HL-60 (cell line): ENCODE measurements at places on chromosomes 16 and 17.

- no peak for DNase-seq
Observed at GRCh38 chr17:46135126-46135812, 58.0 kb downstream of the KANSL1 start.

DNA sequence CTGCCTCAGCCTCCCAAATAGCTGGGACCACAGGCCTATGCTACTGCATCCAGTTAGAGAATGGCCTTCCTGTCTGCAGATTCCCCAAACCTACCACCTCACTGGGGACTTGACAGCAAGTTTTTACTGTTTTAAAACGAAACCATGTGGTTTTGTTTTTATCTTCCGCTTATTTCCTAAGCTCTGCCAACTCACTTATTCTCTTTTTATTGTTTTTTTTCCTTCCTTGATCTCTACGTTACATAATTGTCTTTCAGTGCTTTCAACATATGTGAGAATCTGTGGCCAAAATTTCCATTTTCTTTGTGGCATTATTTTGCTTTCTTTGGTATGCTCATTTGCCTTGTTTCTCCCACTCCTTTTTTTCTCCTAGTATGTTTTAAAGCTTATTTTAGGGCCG, 14.6 kb upstream of the SLC38A7 start:
- DNase-seq, result peak; percentile 27

DNA sequence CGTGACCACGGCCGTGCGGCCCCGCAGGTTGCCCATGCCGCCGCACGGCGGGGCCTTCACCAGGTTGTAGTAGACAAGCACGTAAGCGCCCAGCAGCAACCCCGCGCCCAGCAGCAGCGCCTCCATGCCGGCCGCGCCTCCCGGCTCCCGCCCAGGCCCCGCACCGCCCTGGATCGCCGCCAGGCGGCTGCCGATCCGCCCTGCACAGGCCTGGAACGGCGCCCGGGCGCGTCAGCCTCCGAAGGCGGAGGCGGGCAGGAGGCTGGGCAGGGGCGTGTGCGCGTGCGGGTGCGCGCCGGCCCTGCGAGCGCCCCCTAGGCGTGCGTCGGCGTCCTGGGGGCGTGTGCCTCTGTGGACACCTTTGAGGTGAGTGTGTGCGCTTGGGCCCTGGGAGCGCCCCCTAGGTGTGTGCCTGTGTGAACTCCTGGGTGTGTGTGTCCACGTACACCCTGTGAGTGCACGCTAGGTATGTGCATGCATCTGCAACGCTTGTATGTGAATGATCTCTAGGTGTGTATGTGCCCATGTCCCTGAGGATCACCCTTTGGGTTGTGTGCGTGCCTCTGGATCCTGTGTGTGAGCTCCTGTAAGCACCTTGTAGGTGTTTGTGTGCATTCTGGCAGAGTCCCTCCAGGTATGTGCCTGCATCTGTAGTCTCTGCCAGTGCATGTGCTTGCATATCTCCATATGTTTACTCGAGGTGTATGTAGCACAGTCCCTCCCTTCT, at the start of gene DHRS13:
DHRS13 (minus strand) TSS at position 261 of the 727 bp plus-strand sequence; CDS start at position 126, 135 bp downstream.
- DNase-seq, result peak; percentile 91

DNA sequence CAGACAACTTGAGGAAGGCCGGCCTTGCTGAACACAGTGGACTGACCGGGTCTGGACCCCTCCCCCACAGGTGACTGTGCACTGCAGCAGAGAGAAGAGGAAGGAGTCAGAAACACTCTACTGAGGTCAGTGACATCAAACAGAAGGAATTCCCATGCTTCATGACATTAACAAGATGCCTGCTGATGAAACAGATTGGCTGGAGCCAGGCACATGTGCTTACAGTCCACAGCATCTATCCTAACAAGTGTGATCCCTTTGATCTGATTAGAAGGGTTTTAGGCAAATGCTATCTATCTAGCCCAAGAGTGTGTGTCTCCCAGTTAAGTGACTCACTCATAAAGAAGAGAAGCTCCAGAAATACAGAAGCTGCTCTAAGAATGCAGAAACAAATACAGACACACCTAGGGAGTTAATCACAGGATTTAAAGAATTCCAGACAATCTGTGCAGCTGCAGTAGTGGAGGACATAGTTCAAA, 90.2 kb downstream of the SYCE1L start:
- DNase-seq, result no peak

- no peak for DNase-seq
Observed at GRCh38 chr16:57764341-57765159, 29.0 kb downstream of the KATNB1 start.

GRCh38 chr17:44759086-44759915, 513 bp downstream of the ADAM11 start:
- no peak for DNase-seq

DNA sequence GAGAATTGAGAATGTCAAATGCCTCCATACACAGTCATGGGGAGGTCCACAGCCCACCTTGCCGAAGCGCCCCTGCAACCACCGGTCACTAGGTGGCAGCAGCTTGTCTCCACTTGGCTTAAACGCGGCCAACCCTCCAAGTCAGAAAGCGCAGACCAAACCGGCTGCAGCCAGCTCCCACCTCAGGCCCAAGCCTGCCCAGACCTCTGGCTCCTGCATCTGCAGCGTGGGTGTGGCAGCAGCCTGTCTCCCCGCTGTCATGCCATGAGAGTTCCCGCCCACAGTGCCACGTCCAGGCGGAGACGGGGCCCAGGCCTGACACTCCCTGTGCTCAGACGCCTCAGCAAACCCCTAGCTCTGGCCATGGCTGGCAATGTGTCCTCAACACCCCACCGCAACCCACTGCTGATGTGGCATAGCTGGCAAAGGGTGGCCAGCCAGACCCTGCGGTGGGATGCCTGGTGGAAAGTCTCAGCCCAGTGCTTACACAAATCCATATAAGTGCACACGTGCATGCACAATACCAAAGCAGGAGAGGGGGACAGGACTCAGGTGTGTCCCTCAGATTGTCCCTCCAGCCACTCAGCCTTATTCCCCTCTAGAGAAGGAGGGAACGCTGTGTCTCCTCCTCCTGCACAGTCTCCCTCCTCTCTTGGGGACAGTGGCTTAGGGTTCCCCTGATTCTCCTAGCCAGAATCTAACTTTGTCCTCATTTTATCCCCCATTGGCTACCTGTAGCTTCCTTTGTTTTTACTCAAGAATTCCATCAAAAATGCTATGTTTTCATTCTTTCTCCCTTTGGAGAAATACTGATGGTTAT, 10.9 kb downstream of the COPZ2 start:
- peak; percentile 75 for DNase-seq

- peak; percentile 82 for DNase-seq
Observed at GRCh38 chr17:61251939-61252865, 147.4 kb upstream of the TBX2 start.

DNA sequence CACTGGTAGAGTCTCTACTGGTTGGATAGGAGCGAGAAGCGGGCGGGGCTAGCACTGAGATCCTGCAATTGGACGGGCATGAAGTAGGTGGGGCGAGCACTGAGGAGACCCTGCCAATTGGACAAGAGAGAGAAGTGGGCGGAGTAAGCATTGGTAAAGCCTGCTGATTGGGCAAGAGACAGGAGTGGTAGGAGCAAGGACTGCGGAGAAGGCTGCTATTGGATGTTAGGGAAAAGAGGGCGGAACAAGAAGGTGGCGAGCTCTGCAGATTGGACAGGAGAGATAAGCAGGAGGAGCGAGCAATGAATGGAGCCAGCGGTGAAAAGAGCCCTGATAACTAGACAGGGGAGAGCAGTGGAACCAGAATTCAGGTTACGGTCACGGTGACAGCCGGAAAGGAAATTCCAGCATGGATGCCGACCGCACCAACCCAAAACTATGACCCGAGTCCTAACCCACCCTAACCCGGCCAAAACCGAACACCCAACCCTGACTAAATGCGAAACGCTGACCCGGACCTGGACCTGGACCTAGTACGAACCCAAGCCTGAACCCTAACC, 4.8 kb downstream of the SCGB1C2 start:
- DNase-seq, result no peak

GRCh38 chr17:13542636-13543035, 59.1 kb downstream of the HS3ST3A1 start:
- no peak for DNase-seq

DNA sequence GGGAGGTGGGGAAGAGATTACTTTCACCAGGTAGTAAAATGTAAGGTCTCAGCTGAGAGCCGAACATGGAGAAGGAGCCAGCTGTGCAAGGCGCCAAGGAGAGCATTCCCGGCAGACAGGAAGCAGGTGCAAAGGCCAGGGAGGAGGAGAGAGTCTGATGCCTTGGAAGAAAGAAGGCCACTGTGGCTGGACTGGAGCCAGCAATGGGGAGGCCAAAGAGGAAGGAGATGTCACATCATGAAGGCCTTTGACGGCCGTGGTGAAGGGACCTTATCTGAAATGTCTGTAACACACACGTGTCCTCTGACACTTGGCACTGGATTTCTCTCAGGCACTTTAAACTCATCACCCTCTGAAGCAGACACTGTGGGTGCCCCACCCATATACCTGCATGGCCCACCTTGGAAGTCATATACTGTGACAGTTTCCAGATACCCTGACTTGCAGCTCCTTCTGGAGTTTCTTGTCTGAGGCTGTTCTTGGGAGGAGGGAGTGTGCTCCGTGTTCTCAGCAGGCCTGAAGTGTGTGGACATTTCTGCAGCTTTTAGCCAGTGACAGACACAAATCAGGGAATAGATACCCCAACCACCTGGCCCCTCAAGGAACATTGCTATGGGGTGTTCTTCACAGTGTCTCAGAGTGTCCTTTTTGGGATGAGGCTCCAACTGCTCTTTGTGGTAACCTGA, 1.9 kb upstream of the SLC5A2 start:
- no peak for DNase-seq

GRCh38 chr16:65034915-65035314, 86.9 kb downstream of the CDH11 start:
- no peak for DNase-seq

DNA sequence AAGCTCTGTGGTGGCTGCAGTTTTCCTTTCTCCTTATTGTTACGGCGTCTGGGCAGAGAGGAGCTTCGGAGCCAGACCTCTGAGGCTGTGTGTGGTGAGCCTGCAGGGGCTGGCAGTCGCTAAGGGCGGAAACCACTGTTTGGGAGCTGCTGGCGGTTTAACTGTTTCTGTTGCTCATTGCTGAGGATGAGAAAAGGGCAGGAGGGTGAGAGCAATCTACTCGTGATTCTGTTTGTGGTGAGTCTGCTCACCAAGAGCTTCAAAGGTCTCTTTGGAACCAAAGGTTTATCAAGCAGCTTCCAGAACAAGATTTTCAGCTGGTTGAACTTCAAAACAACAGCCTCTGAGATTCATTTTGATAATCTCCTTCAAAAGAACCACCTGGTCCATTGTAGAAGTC, 143.9 kb downstream of the ANKFN1 start:
- peak; percentile 94 for DNase-seq

GRCh38 chr16:4160658-4161430, 44.6 kb upstream of the ADCY9 start:
- DNase-seq, result no peak

- no peak for DNase-seq
Observed at GRCh38 chr17:52157603-52158449, 688 bp downstream of the CA10 start.

DNA sequence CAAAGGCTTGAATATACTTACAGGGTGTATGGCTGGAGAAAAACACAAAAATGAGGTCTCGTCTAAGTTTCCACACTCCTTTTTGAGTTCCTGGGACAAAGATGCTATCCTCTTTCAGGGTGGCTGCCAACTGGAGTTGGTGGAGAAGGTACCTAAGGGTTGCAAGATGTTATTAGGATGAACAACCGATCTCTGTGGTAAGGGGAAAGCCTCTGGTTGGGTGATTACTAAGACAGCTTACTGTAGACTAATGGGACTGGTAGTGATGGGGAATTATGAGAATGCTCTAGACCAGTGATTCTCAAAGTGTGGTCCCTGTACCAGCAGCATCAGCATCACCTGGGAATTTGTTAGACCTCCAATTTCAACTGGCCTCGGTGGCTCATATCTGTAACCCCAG, 6.0 kb downstream of the ADAT1 start:
- no peak for DNase-seq
